Amygdala (tissue), 56 donors: ENCODE measurements at places on chromosomes 7 and 10.

DNA sequence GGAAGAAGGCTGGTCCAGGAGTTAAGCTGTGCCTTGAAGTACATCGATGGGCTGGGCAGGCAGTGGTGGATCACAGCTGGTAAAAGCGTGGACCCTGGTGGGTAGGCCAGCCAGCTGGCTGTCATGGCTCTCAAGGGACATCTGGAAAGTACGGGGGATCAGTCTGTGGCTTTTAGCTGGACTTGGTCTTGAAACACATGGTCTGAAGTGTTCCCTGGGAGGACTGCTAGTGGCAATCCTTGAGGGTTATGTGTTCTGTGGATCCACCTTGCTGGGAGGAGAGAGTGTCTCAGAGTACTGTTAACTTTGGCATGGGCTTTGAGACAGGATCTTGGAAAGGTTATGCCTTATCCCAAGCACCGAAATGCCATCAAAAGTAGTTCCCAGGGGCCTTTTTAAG is 754.3 kb downstream of the SUGCT start:
- DNase-seq = no peak

DNA sequence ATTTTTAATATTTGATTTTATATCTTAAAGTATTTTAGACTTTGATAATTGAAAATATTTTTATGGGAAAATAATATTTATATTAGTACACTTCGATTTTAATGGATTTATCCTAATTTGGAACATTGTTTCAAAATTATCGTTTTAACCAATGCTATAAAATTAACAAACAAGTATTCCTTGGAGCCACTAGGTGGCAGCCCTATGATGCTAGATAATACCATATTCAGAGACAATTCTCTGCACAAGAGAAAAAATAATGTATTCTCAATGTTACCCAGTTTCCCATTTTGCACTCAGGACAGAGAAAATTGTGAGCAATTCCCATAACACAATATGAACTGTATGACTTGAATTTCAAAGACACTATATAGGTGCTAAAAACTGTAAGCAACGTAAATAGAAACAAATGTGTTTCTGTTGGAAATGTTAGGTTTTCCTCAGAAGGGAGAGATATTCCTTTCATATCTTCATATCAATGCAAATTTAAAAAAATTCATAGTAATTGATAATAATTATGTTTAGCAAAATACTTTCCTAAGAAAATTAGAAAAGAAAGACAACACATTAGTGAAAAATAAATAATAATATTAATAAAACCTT is 237.8 kb downstream of the SEMA3E start:
- DNase-seq = no peak

DNA sequence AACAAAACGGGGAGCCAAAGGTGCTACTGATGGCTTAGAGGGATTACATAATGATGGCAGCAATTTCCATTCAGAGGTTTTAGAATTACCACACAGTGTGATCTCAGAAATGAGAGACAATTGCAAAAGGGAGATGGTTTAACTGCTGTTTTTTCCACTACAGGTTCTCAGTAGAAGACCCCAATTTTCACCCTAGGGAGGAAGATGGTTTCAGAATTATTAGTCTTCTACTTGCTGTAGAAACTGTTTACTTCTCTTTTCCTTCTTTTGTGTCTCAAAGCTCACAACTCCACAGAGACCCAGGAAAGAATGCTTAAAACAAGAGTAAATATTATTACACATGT is 226.5 kb downstream of the INHBA start:
- DNase-seq = no peak

DNA sequence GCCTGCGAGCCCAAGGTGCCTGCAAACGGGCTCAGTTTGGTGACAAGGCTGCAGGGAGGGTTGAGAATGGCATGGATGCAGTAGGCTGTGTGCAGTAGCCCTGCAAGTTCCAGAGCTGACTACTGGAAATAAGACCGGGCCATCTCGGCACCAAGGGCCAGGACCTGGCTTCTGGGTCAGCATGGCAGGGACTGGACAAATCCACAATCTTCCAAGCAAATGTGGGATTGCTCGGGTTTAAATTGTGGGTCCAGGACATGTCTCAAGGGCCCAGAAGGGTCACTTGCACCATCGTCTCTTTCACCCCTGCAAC is 78.0 kb downstream of the GPR26 start:
- no peak for DNase-seq

GRCh38 chr10:48211777-48212176 is 62.7 kb downstream of the FRMPD2 start:
- no peak for DNase-seq

- DNase-seq = no peak
These were observed 1624.7 kb upstream of the LRRTM3 start for GRCh38 chr10:65301181-65301580.

DNA sequence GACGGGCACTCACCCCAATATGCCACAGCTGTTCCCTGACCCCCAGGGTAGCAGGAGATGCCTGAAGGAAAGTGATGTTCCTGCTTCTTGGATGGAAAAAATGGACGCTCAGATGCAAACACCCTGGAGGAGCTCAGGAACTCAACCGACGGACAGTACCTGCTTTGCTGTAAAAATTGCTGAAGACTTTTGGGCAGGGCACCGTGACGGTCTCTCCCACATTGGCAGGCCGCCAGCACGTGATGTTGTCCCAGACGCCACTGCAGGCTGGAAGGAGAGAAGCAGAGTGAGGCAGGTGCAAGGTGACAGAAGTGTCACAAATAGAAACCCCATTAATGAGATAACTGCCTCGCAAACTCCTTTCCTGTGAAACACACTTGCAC is 35.0 kb downstream of the VIPR2 start:
- DNase-seq = no peak

DNA sequence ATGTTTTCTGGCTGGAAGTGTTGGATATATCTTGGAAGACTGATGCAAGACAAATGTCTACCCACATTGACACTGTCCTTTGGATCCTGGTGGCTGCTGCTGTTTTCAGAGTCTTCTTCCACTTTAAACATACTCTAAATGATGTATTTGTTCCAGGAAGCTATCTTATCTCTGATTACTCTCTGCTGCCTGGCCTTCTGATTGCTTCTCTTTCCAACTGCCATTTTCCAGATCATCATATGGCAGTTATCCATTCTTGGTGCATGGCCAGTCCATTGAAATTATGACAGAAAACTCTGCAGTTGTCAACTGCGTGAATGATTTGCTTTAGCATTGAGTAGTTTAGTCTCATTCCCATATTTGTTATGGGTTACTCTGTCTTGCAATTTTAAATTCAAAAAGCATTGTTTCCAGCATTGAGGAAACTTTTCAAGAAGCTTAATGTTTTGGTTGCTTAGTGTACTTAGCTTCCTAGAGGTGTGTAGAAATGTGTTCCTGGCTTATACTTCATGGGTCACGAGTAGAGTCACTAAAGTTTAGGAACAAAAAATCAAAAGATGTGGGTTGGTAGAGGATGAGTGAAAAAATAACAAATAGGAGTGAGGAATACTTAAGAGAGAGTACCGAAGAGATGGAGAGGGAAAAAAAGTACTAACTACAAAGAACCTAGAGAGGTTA is 268.3 kb upstream of the MTPN start:
- DNase-seq = no peak

- no peak for DNase-seq
These were observed 29.9 kb downstream of the FANK1 start for GRCh38 chr10:125926247-125926646.

GRCh38 chr7:32577421-32577820 is 82.1 kb downstream of the AVL9 start:
- DNase-seq = no peak

DNA sequence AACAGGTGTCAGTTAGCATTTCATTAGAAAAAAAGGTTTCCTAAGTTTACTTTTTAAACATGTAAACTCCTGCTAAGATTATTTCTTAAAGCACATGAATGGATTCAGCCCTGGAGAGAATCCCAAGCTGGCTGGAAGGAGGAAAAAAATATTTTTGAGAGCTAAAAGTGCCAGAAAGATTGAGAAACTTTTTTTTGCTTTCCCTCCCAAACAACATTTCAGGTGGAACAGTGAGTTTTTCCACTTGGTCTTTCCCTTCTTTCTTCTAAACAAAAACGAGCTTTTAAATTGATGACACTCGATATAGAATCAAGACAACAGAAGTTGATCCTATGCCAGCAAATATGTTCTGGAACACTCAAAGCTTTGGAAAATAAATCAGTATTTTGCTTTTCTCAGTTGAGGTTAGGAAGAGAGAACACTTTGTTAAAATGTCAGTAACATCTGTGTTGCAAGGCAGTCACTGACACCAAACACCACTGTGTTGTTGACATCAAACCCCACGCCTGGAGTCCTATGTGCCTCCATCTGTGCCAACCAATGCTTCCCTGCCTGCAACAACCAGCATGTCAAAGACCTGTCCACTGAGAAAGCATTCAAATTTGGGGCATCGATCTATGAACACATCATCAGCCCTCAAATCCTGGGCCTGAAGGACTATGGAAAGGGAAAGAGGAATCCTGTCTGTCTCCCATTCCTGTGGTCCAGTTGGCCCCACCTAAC is 22.9 kb upstream of the INSIG1 start:
- DNase-seq = no peak

- DNase-seq = no peak
These were observed 875.5 kb upstream of the SORCS1 start for GRCh38 chr10:108039821-108040584.

DNA sequence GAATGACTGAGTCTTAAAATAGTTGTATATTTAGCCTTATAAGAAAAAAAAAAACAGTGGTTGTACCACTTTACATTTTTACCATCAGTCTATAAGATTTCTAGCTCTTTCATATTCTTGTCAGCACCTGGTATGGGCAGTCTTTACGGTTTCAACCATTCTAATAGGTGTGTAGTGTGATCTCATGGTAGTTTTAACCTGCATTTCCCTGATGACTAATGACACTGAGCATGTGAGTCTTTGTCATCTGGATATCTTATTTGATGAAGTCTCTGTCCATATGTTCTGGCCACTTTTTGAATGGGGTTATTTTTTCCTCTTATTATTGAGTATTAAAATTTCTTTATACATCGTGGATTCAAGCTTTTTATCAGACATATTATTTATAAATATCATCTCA is 365.3 kb upstream of the IGFBP3 start:
- DNase-seq = no peak

GRCh38 chr7:30087371-30087770 is 47.4 kb upstream of the MTURN start:
- no peak for DNase-seq

GRCh38 chr7:140605337-140605736 is 35.3 kb downstream of the DENND2A start:
- no peak for DNase-seq

DNA sequence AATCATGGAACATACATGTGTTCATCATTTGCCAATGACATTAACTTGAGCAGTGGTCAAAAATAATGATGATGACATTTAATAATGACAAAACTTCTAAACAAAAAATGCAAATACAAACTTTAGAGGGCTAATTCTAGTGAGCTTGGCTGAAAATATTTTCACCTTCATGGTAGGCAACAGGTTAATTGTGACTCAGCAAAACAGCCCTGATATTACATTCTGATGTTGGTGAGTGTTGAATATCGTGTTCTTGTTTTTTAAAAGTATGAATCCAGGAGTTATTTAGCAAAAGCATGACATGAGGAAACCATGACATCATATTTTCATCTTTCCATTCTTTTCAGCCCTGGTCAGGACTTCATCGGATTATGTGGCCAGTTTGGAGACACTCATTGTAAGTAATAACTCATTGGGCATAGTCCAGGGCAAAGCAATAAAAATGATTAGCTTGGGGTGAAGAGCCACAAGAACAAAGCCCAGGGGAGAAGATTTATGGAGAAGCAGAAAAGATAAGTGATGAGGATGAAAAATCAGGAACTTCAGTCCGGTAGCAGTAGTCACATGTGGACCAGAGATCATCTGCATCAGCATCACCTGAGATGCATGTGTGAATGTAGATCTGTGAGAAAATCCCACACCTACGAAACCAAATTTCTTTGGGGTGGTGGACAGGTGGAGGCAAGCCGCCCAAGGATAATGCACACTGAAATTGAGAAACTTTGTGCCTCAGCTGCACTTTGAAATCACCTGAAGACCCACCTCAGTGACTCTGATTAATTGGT is 46.8 kb upstream of the PRKAR2B start:
- no peak for DNase-seq

GRCh38 chr7:10120936-10121335 is 852.7 kb upstream of the PHF14 start:
- no peak for DNase-seq

GRCh38 chr10:1044146-1044545 is 4.8 kb downstream of the IDI1 start:
- no peak for DNase-seq

GRCh38 chr7:73515178-73515577 is 6.9 kb downstream of the BAZ1B start:
- no peak for DNase-seq

- no peak for DNase-seq
These were observed 415.1 kb downstream of the THSD7A start for GRCh38 chr7:11416641-11417458.

GRCh38 chr7:23332193-23332592 is 33.1 kb downstream of the MALSU1 start:
- no peak for DNase-seq

- DNase-seq = no peak
These were observed 34.7 kb downstream of the IMMP2L start for GRCh38 chr7:111527545-111527944.

GRCh38 chr7:80450621-80451308 is 61.1 kb downstream of the GNAT3 start:
- DNase-seq = no peak

DNA sequence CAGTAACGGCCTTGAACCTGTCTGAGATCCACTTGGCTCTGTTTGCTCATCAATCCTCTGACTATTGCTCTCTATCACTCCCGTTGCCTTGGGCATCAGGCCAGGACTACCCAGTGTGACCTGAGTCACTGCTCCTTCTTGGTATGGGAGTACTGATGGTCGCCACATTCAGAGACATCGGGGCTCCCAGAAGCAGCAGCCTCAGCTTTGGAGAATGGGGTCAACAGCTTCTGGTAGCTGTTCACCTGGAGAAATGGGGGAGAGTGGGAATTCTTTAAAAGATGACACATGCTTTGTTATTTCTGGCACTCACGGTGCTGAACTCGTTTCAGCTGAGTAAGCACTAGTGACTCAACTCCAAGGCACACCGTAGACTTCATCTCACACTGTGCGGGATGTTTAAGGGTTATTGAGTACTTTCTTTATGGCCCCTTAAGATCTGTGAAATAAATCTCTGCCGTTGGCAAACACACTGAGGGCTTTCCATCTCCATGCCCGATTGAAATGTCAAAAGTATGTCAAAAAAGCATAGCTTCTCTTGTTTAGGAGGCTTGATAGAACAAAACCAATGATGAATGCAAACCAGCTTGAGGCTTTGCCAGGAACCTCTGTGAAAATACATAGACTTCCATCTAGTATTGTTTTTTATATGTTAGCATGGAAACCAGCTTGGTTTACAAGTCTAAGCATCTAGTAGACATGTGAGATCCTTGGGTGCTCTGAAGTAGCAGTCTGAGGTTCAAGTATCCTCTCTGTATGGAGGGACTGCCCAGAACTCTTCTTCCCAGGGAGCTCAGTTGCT is 333.1 kb downstream of the CXCL12 start:
- no peak for DNase-seq

- no peak for DNase-seq
These were observed 210.1 kb upstream of the STK17A start for GRCh38 chr7:43372676-43373355.

- no peak for DNase-seq
These were observed 8.0 kb downstream of the DNAJC1 start for GRCh38 chr10:21995557-21995956.

- DNase-seq = no peak
These were observed 83.5 kb downstream of the ZNF777 start for GRCh38 chr7:149377386-149377785.

GRCh38 chr10:27747096-27747451 is 1.5 kb upstream of the MKX start:
- DNase-seq = no peak

- no peak for DNase-seq
These were observed 83.4 kb upstream of the PPP1R9A start for GRCh38 chr7:94823947-94824346.

- DNase-seq = no peak
These were observed 25.5 kb upstream of the EZH2 start for GRCh38 chr7:148909568-148909967.
